Cortex of kidney (tissue), 1 donor: ENCODE measurements at places on chromosomes 5 and 9.

- DNase-seq = no peak
These were observed 1.2 kb downstream of the MAP1B start for GRCh38 chr5:72108202-72109061.

DNA sequence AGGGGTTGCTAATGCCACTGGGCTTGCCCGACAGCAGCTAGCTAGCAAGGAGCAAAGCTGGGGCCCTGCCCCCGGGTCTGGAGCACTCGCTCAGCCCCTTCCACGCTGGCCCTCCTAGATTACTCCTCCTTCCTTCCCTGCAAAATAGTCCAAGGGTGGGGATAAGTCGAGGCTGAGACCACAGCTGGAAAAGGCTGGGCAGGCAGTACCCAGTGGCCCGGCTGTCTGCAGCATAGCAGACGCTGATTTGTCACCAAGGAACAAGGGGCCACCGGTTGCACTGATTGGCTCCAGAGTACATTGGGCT lies 73.9 kb downstream of the ADAMTS2 start:
- DNase-seq = no peak

DNA sequence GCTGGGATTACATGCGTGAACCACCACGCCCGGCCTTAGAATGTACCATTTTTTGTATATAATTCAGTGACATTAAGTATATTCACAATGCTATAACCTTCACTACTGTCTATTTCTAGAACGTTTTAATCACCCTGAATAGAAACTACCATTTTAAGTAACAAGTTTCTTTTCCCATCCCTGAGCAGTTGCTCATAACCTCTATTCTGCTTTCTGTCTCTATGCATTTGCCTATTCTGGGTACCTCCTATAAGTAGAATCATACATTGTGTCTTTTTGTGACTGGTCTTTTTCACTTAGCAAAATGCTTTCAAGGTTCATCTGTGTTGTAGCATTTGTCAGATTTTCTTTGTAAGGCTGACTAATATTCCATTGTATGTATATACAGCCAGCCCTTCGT lies 39.9 kb downstream of the DDX46 start:
- DNase-seq = no peak

GRCh38 chr9:4269872-4270271 lies 30.0 kb downstream of the GLIS3 start:
- no peak for DNase-seq

GRCh38 chr5:149657324-149657723 lies 72.8 kb upstream of the PPARGC1B start:
- DNase-seq = no peak

DNA sequence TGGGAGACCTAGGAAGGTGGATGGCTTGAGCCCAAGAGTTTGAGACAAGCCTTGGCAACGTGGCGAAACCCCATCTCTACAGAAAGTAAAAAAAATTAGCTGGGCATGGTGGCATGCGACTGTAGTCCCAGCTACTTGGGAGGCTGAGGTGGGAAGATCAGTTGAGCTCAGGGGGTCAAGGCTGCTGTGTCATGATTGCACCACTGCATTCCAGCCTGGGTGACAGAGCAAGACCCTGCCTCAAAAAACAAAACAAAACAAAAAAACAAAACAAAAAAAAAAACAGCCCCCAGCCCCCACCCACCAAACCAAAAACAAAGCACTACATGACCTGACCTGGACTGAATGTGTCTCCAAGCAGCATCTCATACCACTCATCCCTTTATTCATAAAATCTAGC lies 33.3 kb upstream of the C7 start:
- DNase-seq = no peak

DNA sequence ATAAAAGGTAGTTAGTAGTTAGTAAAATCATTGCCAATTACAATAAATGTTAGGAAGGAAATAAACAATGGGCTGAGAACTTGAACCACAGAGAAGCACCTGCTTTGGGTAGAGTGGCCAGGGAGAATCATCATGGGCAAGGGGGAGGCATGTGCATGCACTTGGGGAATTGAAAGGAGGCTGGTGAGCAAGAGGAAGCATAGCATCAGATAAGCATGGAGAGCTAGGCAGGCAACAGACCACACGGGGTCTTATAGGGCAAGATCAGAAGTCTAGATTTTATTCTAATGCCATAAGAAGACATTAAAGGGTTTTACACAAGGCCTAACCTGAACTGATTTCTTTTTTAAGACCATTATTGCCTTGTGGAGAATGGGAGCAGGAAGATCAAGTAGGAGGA lies 93.4 kb downstream of the PIP5K1B start:
- no peak for DNase-seq

DNA sequence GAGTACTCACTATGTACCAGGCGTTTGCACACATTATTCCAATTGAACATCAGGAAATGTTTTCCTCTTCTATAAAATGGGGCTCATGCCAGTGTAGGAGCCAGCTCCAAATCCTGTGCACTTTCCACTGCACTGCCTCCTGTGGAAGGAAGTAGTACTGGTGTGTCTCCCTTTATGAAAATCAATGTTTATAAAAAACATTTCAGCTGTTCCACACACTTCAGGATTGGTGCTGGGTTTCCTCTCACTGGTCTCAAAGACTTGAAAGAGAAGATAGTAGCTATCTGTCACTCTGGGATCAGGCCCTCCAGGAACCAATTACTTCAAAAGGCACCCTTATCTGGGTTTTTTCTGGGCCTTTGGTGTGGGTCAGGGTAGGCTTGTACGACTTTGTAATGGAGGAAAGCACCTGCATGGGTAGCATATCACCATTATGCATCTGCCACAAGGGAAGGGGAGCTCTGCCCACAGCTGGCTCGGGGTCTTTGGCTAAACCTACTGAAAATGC lies 32.5 kb downstream of the RAB14 start:
- no peak for DNase-seq

DNA sequence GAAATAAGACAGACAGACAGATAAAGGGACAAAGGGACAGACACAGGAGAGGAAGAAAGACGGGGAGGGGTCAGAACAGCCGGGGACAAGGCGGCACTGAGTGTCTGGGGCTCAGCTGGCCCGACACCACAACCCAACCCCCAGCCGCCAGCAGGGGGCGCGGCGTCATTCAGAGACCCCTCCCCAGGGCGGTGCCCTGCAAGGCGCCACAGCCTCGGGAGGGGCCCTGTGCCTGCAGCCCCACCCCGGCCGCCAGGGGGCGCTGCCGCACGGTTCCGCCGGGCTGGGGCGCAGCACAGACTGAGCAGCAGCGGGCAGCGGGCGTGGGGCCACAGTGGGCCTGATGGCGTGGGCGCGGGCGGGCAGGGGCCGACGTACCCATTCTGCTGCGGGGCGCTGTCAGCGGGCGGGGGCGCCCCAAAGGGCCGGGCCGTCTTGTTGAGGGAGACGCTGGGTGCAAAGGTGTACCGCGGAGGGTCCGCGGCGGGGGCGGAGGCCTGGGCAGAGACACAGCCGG lies 5.9 kb downstream of the PDLIM7 start:
- DNase-seq = no peak

GRCh38 chr5:116674881-116675625 lies 100.4 kb upstream of the SEMA6A start:
- no peak for DNase-seq

GRCh38 chr5:57896576-57896975 lies 414.0 kb upstream of the ACTBL2 start:
- DNase-seq = no peak

DNA sequence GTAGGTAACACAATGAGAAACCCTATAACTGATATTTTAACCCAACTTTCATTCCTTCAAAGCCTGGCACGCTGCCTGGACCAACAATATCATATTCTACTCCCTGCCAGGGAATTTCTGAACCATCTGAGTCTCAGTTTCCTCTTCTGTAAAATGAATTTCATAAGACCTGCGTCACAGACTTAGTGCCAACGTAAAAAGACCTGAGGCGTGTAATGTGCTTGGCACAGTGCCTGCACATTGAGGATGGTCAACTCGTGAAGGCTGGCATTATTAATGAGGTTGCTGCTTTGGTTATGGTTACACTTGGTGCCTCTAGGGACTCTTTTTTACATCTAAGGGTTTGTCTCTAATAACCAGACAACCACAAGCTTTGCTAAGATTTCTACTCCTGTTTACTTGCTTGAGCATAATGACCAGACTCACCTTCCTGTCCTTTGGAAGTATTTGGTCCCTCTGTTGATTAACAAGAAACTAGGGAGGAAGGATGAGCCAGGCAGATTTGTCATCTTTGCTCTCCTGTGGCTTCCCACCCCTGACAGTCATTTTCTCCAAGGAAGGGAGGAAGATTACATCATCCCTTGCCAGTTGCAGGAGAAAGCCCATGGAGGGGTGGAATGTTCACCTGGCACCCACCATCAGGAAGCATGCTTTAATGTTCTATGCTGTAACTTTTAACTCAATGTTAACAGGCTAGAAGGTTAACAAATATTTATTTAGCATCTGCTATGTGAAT lies 79.0 kb downstream of the PAPPA start:
- no peak for DNase-seq

DNA sequence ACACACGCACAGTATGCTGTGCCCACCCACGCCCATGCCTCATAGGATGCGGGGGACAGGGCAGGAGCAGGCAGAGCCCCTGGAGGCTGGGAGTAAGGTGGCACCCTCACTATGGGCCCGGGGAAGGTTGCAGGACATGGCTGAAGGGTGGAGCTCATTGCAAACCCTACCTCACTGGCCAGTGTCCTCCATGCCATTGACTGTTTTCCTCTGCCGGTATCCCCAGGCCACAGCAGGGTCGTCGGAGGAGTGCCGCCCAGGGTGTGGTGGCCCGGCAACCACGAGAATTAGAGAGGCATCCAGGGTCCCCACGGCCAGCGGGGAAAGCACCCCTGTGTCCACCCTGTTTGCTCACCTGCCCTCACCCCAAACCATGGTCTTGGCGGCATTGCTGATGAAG lies 59.7 kb upstream of the FCN2 start:
- no peak for DNase-seq

DNA sequence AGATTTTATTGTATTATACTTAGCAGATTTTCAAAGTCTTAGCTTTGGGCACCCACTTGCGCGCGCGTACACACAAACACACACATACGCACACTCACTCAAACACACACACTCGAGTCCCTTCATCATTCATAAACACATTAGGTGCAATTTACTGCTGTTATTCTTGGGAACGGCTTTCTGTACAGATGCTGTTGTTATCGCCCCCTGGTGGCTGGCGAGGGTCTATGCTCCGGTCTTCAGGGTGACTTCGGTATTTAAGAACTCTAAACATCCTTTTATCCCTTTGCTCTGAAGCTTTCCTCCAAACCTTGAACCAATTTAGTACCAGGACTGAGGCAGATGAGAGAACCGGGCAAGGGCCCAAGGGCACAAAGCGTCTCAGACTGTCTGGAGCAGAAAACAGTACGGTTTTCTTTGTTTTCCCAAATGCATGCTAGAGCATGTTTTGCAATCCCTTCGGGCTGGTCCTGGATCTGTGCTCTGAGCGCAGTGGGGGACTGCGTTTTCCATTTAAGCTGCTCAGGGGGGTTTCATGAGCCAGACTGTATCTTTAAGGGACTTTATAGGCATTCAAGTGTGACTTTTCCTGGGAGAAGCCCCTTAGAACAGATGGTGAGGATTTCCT lies 1.7 kb upstream of the SLIT3 start:
- no peak for DNase-seq

DNA sequence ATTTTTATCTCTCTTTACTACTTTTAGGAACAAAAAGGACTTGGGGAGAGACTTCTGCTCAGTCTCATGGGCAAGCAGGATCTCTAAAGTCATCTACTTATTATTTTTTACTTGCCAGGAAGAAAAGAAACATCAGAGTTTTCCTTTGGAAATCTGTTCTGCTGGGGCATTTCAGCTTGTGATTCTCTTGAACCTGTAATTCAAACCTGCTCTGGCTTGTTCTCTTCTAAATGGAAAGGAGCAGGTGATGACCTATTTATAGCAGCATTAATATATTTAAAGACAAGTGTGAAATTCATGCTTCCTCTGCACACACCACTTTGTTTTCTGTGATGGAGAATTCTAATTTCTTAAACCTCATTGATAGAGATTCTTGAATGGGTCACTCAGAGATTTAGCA lies 2.0 kb downstream of the ADCY2 start:
- no peak for DNase-seq

DNA sequence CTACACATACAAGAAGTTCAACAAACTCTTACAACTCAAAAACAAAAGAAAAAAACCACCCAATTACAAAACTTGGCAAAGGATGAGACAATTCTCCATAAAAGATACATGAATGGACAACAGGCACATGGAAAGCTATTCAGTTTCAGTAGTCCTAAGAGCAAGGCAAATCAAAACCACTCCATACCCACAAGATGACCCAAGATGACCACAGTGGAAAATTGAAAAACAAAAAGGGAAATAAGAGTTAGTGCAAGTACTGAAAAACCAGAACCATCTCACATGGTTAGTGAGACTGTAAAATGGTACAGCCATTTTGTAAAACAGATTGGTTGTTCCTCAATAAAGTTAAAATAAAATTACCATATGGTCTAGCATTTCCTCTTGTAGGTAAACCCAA lies 287.1 kb upstream of the CDH9 start:
- no peak for DNase-seq

GRCh38 chr5:105878402-105878801 lies 1792.3 kb downstream of the EFNA5 start:
- no peak for DNase-seq

GRCh38 chr9:112375361-112375760 lies 4.5 kb upstream of the HSDL2 start:
- no peak for DNase-seq

- no peak for DNase-seq
These were observed 210.0 kb downstream of the MPDZ start for GRCh38 chr9:13069498-13069897.

DNA sequence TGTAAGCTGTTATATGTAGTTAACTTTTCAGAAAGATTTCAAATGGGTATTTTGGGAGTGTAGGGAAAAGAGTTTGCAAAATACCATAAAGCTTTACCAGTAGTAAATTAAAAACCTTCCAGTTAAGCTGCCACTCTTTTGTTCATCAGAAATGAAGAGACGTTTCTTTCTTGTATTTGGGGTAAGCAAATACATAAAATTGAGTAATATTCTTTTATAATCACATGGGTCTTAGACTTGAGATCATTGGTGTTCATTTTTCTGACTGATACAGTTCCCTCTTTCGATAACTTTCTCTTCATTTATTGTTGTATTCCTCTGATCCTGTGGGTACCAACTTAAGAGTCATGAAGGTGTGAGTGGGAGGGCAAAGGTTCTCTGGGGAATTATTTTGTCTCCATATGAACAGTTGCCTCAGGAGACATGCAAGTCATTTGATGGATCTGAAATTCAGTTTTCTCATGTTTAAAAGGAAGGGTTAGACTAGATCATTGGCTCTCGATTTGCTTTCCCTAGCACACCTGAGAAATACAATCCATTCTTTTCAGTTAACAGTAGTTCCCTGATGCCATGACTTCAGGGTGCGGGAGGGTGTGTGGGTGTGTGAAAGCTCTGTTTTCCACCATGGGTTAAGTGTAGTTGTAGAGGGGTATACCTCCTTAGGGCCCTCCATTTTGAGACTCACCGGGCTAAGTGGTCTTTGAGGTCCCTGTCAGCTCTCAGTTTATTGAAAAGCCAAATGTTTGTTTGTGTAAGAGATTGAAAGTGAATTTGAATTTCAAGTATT lies 47.7 kb downstream of the CNTRL start:
- DNase-seq = no peak
